Right kidney (tissue), 9 donors: ENCODE measurements at places on chromosomes 1 and 21.

- DNase-seq, result peak; percentile 96
These were observed 382 bp downstream of the TRMT1L start for GRCh38 chr1:185156288-185156853.

- no peak for DNase-seq
These were observed 35.5 kb upstream of the IRF2BP2 start for GRCh38 chr1:234645474-234645953.

GRCh38 chr1:237999426-238000052 lies 108.8 kb upstream of the ZP4 start:
- no peak for DNase-seq

DNA sequence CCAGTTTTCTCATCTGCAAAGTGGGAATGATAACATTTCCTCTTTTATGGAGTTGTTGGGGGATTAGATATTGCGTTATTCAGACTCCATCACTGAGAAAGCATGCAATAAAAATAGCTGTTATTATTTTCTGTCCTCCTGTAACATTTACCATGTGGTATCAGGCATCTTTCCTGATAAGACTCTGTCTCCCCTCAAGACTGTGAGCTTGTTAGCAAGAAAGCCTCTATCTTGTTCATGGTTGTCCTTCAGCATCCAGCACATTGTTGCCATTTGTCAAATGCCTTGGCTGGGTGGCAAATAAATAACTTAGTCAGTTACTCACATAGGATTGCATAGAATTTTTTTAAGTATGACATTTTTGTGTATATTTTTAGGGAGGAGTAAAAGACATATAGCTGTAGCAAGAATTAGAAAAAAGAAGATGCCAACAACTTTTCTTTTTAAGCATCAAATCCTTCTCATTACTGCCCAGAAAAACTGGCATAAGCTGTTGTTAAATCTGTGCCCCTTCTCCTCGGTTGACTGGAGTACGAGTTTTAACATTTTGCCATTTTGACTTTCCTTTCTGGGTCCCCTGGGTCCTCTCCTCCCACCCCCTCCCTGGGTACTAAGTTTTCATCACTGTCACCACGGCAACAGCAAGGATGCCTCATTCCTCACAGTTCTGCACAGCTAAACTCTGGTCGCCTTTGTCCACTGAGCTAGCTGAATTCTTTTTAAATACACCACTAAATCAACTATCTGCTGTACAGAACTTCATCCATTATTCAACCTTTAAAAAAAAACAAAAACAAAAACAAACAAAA lies 1.0 kb upstream of the JAM2 start:
- DNase-seq, result no peak

DNA sequence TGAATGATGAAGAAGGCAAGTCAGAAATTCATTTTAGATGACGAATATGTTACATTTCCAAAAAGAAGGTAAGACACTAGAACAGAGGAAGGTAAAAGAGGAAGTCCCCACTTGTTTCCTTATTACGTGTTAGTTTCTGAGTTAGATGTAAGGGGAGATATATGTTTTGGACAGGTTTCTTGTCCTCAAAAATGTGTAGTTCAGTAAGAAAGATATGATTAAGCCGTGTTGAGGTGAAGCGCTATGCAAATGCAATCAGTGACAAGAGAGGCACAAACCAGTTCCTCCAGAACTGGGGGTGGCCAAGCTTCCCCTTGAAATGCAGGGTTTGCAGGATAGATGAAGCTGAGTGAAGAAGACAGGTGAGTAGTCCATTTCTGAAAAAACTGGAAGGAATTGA lies 293.3 kb upstream of the RUNX1 start:
- DNase-seq, result no peak

GRCh38 chr1:14857436-14858195 lies 259.1 kb downstream of the KAZN start:
- DNase-seq, result no peak

DNA sequence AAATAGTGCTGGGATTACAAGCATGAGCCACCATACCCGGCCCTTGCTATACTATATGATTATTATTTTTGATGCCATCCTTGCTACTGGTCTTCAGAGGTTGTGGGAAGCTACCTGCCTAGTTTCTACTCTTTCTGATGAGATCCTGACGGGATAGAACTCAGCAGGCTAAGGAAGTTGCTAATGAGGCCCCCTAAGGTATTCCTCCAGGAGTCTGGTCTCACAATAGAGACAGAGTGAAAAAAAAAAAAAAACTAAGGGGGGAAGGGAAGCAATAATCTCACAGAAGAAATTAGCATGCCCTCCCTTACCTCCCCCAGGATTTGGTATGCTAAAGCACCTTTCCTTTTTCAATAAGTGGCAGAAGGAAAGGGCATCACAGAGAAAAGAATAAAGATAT lies 17.6 kb downstream of the INTS3 start:
- DNase-seq, result no peak

- no peak for DNase-seq
These were observed 76.6 kb downstream of the ABCA4 start for GRCh38 chr1:94044290-94044790.

DNA sequence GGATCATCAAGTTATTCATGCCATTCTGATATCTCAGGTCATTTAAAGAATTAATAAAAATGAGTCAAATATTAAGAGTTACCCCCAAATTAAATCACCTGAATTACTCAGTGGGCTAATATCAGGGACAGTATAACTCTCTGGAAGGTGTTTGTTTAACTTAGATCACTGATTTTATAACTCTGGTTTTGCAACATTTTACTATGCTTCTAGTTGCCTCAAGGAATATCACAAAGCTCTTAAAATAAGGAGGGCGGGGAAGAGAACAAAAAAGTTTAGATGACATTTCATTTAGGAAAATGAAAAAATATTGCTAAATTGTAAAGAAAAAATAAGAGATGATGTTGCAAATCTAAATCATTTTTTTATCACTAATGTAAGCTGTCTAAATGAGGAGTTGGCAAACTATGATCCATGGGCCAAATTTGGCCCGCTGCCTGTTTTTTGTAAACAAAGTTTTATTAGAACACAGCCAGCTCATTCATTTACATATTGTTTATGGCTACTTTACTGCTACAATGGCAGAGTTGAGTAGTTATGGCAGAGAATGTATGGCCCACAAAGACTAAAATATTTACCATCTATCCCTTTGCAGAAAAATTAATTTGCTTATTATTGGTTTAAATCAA lies 31.9 kb upstream of the SLC19A2 start:
- no peak for DNase-seq

DNA sequence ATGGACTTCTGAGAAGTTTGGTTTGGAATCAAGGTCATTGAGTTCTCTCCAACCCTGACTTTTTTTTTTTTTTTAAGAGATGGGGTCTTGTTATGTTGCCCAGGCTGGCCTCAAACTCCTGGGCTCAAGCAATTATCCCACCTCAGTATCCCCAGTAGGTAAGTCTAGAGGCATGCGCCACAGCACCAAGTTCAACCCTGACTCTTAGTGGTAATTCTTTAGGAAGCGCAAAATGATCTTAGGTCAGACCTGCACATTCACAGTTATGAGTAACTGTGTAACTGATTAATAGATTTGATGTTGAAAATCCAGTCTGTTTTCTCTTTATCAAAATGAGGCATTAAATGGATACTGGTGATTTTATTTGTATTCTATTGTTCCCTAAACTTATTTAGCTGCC lies 95.9 kb downstream of the GREM2 start:
- DNase-seq, result no peak

DNA sequence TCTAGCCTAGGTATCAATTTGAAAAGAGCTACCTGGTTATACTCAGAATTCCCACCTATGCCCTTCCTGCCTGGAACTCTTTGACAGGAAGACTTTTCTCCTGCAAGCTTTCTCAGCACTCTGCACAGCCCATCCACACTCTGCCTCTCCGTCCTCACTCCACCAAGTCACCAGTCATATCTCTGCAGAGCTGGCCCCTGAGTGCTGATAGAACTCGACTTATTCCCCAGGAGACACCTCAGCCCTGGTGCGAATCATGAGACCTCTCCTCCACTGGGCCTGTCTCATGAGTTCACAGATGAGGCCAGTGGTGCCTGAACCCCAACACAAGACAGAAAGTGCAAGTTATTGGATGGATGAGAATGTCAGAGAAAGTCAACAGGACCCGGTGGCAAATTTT lies 32.0 kb downstream of the COLGALT2 start:
- no peak for DNase-seq

- no peak for DNase-seq
These were observed 22.2 kb upstream of the IFFO2 start for GRCh38 chr1:18978706-18979105.

GRCh38 chr1:189752461-189752995 lies 725.1 kb downstream of the BRINP3 start:
- no peak for DNase-seq

GRCh38 chr1:98325646-98326440 lies 335.7 kb upstream of the SNX7 start:
- DNase-seq, result no peak

DNA sequence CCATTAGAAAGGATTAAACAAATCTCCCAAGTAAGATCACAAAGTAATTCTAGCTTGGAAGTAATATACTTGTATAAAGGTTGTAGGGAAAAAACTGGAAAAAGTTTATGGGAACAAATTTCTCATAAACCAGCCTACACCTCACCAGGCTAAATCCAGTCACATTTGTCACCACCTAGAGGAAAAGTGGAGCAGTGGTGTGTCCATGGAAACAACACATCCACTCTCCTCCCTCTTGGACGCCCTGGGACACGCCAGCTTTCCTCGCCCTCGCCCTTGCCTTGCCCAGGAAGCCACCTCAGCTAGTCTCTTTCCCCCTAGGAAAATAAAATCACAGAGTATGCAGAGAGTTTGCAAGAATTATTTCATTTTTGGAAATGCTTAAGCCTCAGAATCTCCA lies 2.2 kb downstream of the PALMD start:
- no peak for DNase-seq

DNA sequence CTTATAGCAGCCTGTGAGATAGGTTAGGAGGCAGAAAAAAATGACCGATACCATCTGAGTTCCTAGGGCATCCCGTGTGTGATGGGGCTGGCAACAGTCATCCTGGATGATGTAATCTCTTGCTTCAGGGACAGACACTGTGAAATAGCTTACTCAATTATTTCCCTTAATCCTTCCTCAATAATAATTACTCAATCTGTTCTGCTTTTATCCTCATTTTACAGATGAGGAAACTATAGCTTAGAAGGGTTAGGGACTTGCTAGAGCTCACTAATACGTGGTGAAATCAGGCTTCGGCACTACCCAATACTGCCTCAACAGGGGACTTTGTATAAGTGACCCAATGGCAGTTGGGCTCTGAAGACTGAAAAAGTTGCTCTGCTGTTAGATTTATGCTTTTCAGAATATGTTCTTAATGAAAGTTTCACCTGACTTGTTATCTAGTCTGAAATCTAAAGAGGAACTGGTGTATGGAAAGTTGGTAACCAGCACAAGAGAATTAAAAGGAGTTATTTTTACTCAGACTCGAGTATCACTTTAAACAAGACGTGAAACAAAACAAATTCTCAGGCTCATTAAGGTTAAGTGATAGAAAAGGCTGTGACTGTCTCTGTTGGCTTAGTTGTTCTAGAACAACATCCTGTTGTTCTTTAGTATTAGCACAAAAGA lies 14.4 kb downstream of the CD55 start:
- DNase-seq, result no peak

DNA sequence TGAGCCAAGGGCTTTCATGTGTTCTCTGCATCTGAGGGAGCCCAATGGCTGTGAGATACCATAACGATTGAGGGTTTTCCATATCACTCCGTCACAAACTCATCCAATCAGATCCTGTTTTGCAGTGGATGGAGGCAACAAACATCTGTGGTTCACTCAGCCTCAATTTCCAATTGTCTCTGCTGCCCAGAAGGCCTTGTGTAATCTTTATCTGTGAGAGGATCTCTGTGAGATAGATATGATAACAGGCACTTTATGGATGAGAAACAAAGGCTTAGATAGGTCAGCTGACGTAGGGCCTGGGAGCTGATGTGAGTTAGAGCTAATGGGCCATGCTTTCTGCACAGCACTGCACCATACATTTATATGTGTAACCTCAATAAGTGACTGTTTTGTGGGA lies 3.3 kb upstream of the MTARC1 start:
- DNase-seq, result no peak

GRCh38 chr1:228374711-228375577 lies 31.7 kb downstream of the TRIM11 start:
- DNase-seq, result no peak

GRCh38 chr1:171664976-171665375 lies 12.5 kb upstream of the MYOC start:
- no peak for DNase-seq

- DNase-seq, result no peak
These were observed 31.0 kb upstream of the PLEKHO1 start for GRCh38 chr1:150118716-150119115.

DNA sequence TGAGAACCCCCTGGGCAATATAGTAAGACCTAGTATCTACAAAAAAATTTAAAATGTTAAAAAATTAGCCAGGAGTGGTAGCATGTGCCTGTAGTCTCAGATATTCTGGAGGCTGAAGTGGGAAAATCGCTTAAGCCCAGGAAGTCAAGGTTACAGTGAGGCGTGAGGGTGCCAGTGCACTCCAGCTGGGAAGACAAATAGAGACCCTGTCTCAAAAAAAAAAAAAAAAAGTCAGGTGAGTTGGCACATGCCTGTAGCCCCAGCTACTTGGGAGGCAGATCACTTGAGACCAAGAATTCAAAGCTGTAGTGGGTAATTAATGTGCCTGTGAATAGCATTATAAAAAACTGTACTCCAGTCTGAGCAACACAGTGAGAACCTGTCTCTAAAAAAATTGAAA lies 4.6 kb downstream of the BECN2 start:
- DNase-seq, result no peak

DNA sequence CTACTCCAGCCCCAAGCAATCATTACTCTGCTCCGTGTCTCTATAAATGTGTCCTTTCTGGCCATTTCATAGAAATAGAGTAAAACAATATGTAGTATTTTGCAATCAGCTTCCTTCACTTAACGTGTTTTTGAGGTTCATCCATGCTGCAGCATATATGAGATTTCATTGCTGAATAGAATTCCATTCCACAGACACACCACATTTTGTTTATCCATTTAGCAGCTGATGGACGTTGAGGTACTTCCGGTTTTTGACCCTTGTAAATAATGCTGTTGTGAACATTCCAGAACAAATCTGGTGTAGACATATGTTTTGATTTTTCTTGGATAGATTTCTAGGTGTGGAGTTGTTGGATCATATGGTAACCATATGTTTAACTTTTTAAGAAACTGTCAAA lies 30.7 kb downstream of the ADAM30 start:
- DNase-seq, result no peak

DNA sequence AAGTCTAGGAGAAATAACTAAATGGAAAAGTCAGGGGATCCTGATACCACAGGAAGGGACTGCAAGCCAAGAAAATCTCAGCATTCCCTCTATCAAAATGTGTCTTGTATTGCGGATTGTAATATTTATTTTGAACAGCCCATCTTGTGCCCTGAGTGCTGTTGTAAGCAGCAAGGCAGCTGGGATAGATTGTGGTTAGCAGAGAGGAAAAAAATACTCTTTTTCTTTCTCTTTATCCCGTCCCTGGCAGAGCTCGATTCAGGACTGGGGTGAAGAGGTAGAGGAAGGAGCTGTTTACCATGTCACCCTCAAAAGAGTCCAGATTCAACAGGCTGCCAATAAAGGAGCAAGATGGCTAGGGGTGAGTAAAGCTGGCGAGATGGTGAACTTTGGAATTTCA lies 1.2 kb downstream of the RGL1 start:
- no peak for DNase-seq
